ENCODE measurements at places on chromosomes 3 and 15.

DNA sequence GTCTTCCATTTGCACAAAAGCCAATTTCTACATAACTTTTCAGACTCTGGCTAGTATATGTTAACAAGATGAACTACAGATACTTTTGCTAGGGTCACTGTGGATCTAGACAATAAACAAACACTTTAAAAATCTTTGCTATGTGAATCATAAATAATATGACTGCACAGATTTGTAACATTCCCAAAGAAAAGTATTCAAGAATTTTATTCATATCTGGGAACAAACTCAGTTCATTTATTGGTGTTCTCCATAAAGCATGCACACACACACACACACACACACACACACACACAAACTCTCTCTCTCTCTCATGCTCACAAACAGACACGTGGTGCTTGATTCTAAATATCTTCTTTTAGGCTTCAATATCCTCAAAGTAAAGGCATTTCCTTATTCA lies 18.8 kb upstream of the THRB start:
- no peak for DNase-seq

GRCh38 chr3:197007296-197007940 lies 22.2 kb downstream of the MELTF start:
- DNase-seq = no peak

DNA sequence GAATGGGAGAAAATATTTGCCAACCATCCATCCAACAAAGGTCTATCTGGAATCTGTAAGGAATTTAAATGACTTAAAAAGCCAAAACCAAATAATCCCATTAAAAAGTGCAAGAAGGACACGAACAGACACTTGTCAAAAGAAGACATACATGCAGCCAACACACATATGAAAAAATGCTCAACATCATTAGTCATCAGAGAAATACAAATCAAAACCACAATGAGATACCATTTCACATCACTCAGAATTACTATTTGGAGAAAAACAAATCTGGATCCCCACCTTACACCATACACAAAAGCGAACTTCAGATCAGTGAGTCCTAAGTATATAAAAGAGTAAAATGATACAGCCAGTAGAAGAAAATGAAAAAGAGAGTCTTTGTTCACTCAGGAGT lies 58.6 kb upstream of the MNS1 start:
- DNase-seq = no peak

GRCh38 chr3:9944271-9944670 lies 7.9 kb downstream of the PRRT3 start:
- no peak for DNase-seq

DNA sequence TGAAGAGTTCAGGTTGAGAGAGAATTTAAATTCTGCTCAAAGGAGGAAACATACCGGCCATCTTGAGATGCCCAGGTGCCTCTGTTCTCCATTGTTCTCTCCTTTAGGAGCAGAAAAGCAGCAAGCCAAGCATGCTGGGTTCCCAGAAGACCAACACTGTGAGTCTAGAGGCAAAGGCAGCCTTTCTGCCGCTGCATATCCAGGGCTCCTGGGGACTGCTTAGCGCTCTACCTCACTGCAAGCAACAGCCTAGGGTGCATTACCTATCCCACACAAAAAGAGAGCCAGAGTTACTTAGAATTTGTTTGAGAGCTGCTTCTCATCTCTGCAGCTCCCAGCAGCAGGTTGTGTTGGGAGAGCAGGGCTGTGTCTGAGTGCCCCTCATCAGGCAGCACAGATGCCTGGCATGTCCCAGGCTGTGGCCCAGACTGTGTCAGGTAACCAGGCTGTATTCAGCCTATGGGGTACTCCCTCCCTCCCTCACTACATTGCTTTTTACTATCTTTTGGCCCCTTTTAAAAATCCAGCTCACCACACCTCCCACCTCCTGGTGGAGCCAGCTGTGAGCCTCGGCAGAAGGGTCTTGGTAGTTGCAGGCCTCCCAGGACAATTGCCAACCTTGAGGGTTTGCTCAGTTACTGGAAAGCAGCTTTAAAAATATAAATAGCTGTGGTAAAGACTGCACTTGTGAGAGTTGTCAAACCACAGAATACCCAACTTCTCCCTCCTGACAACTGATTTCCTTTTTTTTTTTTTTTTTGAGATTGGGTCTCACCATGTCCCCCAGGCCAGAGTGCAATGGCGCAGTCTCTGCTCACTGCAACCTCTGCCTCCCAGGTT lies 30.2 kb downstream of the BCL2L10 start:
- DNase-seq = no peak

GRCh38 chr3:82384181-82384580 lies 622.7 kb upstream of the GBE1 start:
- DNase-seq = no peak

Data from central memory CD4-positive, alpha-beta T cell (primary cell).